ENCODE measurements at places on chromosomes 7 and 10.
A peak's percentile ranks its signal among the peaks of the same experiment; 100 is the strongest.

DNA sequence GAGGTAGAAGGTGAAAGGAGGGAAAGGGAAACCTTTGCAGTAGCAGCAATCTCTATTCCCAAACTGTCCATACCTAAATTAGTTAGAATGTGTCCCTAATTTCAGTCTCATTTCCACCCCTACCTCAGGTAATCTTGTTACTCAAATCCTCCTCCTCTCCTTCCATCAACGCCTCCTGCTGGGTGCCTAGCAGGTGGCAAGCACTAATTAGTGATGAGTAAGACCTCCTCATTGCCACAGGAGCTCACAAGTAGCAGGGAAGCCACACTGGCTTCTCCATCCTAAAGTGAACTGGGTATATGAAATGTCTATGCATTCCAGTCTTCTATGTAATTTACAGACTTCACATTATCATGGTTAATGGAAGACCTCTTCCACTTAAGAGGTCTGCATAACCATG, 25.7 kb upstream of the FAM133B start:
- DNase-seq = no peak

DNA sequence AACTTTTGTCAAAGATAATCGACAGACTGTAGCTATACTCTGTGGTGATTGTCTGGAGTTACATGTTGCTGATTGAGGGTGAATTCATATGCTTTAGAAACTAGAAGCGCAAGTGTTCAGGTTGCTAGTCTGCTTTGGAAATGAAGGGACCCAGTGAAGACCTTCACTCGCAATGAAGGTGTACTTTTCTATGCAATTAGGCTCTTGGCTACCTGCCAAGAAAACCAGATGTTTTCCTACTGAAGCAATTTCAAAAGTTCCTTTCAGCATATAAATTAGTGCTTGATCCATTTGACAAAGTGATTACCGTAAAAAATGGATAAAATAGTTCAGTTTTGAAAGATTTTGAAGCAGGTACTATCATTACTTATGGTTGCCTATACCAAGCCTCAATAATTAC, 10.0 kb upstream of the STK31 start:
- no peak for DNase-seq

- peak; percentile 31 for DNase-seq
These were observed 1.1 kb downstream of the DENND2A start for GRCh38 chr7:140639366-140640053.

GRCh38 chr7:157946398-157947060, 609.7 kb downstream of the DNAJB6 start:
- DNase-seq = no peak

DNA sequence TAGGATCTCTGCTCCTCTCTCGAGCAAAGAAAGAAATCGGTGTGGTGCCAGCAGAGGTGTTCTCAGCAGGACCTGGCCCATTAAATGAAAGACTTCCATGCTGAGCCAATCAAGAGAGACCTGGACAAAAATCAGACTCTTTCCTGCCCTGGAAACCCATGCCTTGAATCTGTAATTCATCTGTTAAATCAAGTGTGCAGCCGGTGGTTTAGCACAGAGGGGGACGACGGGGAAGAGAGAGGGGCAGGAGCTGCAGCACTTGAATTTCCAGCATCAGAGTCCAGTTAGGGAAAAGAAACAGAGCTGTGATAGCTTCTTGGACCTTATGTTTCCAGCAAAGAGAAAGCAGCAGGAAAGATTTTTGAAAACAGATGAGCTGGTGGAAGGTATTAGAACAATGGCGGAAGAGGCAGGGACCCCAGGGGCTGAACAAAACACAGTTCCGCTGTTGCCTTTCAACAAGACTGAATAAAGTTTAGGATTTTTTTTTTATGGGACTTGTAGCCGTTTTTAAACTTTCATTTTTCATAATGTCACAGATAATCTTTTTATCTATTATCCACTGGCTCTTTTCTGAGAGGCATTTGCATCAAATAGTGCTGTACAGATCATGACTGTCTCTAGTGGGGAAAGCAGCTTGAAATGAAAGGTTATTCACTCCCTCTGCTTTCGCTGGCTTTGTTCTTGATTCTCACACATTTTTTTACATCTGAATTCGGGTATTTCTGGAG, 543.6 kb upstream of the GALNT17 start:
- no peak for DNase-seq

- DNase-seq = no peak
These were observed 12.3 kb downstream of the OSBPL3 start for GRCh38 chr7:24967696-24968095.

DNA sequence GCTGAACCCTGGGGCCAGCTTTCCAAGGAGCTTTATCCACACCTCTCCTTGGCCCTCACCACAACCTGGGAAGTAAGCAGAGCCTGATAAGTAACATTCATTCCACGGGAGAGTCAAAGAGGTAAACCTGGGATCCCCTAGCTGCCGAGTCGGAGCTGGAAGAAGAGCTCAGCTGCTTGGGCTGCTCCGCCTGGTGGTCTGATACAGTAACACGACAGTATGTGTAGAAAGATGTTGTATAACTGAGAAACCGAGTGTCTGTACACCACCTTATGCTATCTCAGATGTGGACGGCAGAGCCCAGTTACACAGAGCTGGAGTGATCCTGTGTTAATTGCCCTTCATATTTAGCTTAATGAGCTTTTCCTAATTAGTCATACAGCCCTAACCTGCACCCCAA, 151.3 kb upstream of the KMT2E start:
- DNase-seq = no peak

- no peak for DNase-seq
These were observed 185.7 kb upstream of the ADO start for GRCh38 chr10:62618576-62619412.

DNA sequence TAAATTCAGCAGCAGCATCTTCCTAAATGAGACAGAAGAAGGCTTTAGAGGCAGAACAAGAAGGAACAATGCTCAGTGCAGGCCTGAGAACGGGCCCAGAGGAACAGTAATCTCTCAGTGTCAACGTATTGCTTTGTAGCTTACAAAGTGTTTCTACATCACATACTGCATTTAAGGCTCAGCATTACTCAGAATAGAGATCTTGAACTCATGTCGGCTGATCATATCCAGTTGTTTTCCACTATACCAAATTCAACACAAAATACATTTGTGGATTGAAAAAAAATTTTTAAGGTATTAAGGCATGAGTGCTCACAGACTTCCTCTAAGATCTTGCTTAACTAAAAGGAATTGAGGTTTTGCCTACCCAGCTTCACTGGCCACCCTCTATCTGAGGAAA, 325.1 kb downstream of the HPSE2 start:
- DNase-seq = no peak

- DNase-seq = no peak
These were observed 238.9 kb downstream of the FOXP2 start for GRCh38 chr7:114653364-114654088.

GRCh38 chr10:5976512-5977470, 552 bp downstream of the IL15RA start:
- peak; percentile 64 for DNase-seq

- DNase-seq = peak; percentile 28
These were observed 171.2 kb upstream of the TNRC18 start for GRCh38 chr7:5594616-5595544.

- no peak for DNase-seq
These were observed 15.5 kb downstream of the CYP2C19 start for GRCh38 chr10:94777886-94778458.

DNA sequence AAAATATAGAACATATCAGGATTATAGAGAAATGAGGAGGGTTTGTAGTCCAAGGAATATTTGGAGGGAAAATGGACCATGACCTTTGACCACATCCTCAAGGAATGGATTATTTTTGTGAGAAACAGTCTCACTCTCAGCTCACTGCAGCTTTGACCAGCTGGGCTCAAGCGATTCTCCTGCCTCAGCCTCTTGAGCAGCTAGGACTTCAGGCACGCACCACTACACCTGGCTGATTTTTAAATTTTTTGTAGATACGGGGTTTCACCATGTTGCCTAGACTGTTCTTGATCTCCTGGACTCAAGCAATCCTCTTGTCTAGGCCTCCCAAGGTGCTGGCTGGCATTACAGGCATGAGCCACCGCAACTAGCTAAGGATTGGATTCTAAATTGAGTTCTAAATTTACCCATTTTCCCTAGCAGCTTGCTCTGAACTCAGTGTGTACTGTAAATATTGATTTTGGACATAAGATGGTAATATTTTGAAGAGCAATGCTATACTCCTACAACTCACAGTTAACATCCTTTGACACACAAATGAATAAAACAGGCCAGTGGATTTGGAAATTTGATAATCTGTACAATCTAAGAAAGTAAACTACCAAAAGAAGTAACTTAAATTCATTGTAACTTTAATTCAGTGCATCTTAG, 73.8 kb downstream of the TET1 start:
- DNase-seq = no peak

- no peak for DNase-seq
These were observed 63.0 kb upstream of the SP4 start for GRCh38 chr7:21364801-21365271.

GRCh38 chr10:821322-821721, 110.2 kb downstream of the LARP4B start:
- DNase-seq = no peak

DNA sequence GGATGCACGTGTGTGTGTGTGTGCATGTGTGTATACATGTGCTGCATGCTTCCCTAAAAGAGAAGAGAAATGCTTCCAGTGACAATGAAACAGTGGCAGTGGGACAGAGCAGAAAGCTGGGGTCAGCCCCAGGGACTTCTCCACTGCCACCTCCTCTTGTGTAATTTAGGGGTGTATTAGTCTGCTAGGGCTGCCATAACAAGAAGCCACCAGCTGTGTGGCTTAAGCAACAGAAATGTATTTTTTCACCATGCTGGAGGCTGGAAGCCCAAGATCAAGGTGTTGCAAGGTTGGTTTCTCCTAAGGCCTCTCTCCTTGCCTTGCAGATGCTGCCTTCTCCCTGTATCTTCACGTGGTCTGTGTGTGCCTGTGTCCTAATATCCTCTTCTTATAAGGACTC, 190.5 kb downstream of the CXCL12 start:
- DNase-seq = no peak

GRCh38 chr10:43925793-43926192, 277.1 kb upstream of the ZNF32 start:
- no peak for DNase-seq

- no peak for DNase-seq
These were observed 31.5 kb downstream of the CREB3L2 start for GRCh38 chr7:137970253-137970975.

- no peak for DNase-seq
These were observed 93.6 kb downstream of the ICA1 start for GRCh38 chr7:8168336-8168735.

GRCh38 chr10:57627642-57628178, 640.0 kb downstream of the IPMK start:
- DNase-seq = no peak

DNA sequence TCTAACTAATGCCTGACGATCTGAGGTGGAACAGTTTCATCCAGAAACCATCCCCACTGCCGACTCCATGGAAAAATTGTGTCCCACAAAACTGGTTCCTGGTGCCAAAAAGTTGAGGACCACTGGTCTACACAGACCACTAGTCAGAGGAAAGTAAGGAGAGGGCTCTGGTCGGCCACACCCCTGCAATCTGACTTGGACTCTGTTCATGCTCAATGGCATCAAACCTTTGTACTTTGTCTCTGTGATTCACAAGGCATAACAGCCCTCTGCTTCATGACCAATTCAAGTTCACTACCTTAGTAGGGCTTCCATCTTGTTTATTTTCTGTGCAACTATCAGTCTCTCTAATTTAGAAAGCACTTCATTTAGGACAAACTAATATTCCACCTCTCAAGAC, 1.8 kb downstream of the TUBAL3 start:
- no peak for DNase-seq

GRCh38 chr10:131162866-131163843, 148.4 kb downstream of the TCERG1L start:
- no peak for DNase-seq

DNA sequence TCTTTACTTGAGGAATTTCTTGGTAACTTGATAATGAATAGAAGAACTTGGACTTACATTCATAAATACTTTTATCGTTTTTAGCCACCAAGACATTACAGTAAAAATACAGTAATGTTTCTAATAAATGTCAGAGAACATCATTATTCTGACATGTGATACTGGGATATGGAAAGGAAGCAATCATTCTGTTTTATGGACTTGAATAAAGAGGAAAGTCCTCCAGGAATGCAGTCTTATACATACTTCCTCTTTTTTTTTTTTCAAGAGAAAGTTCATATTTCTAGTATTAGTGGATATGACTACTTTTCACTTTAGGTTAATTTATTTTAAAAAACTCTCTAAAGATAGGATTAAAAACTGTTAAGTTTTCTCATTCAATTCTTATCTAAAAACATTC, 220.0 kb upstream of the SEMA3C start:
- no peak for DNase-seq

- no peak for DNase-seq
These were observed 164.3 kb upstream of the TCERG1L start for GRCh38 chr10:131475803-131476202.

DNA sequence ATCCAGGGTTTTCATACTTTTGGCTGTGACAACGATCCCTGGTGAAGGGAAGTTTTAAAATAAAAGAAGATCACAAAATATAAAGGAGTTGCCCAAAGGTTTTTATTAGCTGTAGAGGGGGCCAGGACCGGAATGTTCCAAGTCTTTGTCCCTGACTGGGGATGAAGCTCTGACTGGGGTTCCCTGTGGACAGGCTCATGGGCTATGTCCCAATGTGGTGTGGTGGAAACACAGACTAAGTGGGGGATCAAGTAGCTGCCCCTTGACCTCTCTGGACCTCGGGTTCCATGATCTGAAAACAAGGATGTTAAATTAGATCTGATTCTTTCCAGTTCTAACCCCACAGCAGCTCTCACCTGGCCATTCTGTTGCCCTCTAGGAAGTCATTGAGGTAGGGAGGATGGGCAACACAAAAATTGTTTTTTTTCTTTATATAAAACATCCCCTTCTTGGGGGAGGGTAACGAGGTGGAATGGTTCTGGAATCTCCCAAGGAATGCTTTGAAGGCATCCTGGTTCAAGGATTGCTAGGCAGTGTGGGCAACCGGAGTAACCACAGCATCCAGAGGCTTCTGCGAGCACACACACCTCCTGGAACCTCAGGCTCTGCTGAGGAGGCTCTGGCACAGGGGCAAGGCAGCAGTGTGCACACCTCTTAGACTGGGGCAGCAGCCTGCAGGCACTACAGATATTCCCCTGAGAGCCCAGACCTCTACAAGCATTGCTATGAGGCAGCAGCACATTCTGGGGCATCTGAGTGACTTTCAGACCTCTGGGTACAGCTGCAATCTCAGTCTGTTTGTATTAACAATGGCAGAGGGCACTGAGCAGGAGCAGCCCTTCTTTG, 21.4 kb upstream of the CRYGN start:
- DNase-seq = no peak

GRCh38 chr7:116246357-116246756, 36.0 kb downstream of the TES start:
- DNase-seq = no peak
